ENCODE measurements at places on chromosomes 3 and 15.

DNA sequence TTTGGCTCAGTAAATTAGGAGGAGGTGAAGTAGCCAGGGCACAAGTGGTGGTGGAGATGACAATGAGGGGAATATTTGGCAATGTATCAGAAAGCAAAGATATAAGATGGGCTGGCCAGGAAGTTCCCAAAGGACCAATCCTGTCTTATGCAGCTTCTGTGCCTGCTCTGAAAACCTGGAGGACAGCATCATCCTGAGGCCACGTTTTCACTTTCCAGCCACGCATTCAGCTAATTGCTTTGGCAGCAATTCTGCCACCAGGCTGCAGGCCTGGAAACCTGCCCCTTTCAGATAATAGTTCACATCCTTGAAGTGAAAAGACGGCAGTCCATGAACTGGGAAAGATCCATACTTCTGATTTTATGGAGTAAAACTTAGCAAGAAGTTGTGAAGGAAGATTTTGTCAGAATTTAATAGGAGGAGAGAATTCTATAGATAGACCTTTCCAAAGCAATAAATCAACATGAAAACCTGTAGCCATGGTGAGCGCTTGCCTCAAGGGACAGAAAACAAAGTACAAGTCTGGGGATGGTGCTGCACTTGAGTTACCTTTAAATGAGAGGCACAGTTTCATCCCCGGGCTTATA lies 682.5 kb downstream of the GRM7 start:
- H3K27me3 ChIP-seq: no peaks in the 10 kb centered on the region
- H3K4me3 ChIP-seq: no peak overlapping the region
- no peaks in the 10 kb centered on the region for H3K4me1 ChIP-seq
- no peak for DNase-seq
- H3K27ac ChIP-seq: no peak overlapping the region

GRCh38 chr3:148911592-148911991 lies 46.5 kb downstream of the CPA3 start:
- H3K36me3 ChIP-seq: no peaks in the 10 kb centered on the region
- peaks cover 8% of the 10 kb centered on the region for H3K27me3 ChIP-seq
- no peaks in the 10 kb centered on the region for H3K4me1 ChIP-seq
- H3K4me3 ChIP-seq: no peak overlapping the region
- no peak for DNase-seq

DNA sequence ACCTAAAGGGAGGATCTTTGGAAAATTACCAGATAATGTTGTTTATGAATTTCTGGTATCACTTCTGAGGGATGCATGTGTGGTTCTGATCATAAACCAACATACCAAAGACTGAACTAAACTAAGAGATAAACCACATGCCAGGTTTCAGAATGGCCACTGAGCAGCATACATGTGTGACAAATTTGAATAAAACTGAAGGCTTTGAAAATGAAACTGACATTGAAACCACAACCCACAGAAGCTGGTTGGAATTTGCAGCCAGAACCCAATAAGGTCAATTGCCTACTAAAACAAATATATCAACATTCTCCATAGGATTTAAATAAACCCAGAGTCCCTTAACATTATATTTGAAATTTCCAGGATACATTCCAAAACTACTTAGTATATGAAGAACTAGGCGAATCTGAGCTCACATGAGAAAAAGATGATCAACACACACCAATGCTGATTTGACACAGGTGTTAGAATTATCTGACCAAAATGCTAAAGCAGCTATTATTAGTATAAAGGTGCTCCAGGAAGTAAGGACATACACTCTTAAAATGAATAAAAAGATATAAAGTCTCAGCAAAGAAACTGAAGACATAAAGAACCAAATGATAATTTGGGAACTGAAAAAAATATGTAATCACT lies 125.0 kb downstream of the ZNF280D start:
- H3K27me3 ChIP-seq: peaks cover 3% of the 10 kb centered on the region
- H3K36me3 ChIP-seq: no peaks in the 10 kb centered on the region
- peaks cover 39% of the 10 kb centered on the region for H3K4me1 ChIP-seq

DNA sequence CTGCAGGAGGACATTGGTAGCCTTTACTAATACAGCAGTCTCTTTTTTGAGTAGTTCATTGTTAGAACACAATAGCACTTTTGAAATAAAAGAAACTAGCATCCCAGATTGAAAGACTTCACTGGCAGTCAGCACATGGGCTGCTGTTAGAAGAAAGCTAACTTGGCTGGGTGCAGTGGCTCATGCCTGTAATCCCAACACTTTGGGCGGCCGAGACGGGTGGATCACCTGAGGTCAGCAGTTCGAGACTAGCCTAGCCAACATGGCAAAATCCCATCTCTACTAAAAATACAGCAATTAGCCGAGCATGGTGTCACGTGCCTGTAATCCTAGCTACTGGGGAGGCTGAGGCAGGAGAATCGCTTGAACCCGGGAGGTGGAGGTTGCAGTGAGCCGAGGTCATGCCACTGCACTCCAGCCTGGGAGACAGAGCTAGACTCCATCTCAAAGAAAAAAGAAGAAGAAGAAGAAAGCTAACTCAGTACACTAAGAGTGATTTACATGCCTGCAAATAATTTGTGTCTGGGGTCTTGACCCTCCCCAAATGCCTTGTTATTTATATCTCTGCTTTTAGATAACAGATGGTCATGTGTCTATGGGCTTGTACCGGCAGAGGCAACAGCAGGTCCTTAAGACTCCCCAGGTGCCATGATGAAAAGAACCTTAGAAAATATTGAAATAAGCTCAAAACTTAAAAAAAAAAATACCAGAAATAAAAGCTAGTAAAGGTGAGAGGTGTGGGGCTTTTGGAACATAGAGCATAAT lies 9.7 kb downstream of the TPM1 start:
- H3K27ac ChIP-seq: no peak overlapping the region
- no peak for DNase-seq
- H3K4me3 ChIP-seq: no peak overlapping the region
- H3K4me1 ChIP-seq: peaks cover 16% of the 10 kb centered on the region
- peaks cover 2% of the 10 kb centered on the region for H3K36me3 ChIP-seq
- no peaks in the 10 kb centered on the region for H3K27me3 ChIP-seq

- peak overlapping the region; percentile 99 for H3K4me3 ChIP-seq
- H3K36me3 ChIP-seq: peaks cover 48% of the 10 kb centered on the region
- DNase-seq: no peak
- peak overlapping the region; percentile 98 for H3K27ac ChIP-seq
- H3K27me3 ChIP-seq: no peaks in the 10 kb centered on the region
- H3K4me1 ChIP-seq: peaks cover 52% of the 10 kb centered on the region
Observed at GRCh38 chr3:157160658-157161424, 894 bp upstream of the CCNL1 start.

DNA sequence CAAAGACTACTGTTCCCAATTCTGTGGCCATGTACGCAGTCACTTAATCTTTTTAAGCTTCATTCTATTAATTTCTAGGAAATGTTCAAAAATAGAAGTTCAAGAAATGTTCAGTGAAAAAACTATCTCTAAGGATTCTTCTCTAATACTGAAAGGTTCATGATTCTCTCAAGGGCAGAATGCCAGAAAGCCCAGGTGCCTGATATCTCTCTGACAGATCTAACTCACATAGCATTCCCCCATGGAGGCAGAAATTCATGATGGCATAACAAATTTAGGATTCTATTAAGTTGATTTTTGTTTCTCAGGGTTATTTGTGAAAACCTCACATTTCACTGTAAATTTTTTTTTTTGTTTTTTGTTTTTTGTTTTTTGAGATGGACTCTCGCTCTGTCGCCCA lies 17.5 kb downstream of the CHRM5 start:
- H3K27me3 ChIP-seq: no peaks in the 10 kb centered on the region
- H3K27ac ChIP-seq: no peak overlapping the region
- no peak overlapping the region for H3K4me3 ChIP-seq
- no peaks in the 10 kb centered on the region for H3K4me1 ChIP-seq
- no peak for DNase-seq

GRCh38 chr15:90086868-90087268 lies 15.4 kb downstream of the IDH2 start:
- DNase-seq: peak; percentile 45
- no peak overlapping the region for H3K4me3 ChIP-seq
- H3K4me1 ChIP-seq: peaks cover 15% of the 10 kb centered on the region
- no peaks in the 10 kb centered on the region for H3K27me3 ChIP-seq
- H3K27ac ChIP-seq: no peak overlapping the region
- peaks cover 74% of the 10 kb centered on the region for H3K36me3 ChIP-seq

DNA sequence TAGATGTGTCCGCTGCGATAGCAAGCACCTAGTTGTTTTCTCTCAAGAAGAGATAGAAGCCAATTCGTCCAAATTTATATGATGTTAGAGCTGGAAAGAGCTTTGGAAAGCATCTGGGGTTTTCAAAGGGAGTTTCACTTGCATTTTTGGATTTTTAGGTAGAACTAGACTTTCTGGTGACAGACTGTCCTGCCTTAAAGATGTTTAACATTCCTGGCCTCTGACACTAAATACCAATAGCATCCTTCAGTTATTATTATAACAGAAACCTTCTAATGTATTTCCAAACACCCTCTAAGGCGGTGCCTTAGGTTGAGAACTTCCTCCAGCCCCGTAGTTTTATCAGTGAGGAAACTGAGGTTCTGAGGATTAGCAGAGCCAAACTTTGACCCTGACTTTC lies 305.3 kb downstream of the SATB1 start:
- no peak overlapping the region for H3K27ac ChIP-seq
- no peaks in the 10 kb centered on the region for H3K27me3 ChIP-seq
- no peak for DNase-seq
- H3K36me3 ChIP-seq: no peaks in the 10 kb centered on the region
- H3K4me1 ChIP-seq: no peaks in the 10 kb centered on the region

DNA sequence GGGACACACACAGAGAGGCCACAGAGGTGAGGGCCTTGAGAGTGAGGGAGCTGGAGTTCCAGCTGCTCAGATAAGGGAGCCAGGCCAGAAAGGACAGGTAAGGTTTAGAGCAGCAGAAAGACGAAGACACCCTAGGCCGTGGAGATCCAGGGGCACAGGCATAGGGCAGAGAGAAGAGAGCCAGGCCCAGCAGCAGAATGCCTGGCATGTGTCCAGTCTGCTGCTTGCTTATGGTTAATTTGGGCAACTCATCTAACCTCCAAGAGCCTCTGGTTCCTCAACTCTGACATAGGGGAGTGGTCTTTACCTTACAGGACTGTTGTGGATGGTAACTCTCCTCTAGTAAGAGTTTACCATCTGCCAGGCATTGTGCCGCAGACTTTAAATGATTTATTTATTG lies 35.9 kb downstream of the STARD5 start:
- peak overlapping the region; percentile 52 for H3K4me3 ChIP-seq
- peak overlapping the region; percentile 96 for H3K27ac ChIP-seq
- no peak for DNase-seq
- H3K4me1 ChIP-seq: peaks cover 90% of the 10 kb centered on the region

- peak overlapping the region; percentile 6 for H3K27ac ChIP-seq
- peaks cover 53% of the 10 kb centered on the region for H3K36me3 ChIP-seq
- no peak for DNase-seq
Observed at GRCh38 chr3:152405915-152406802, 137.4 kb downstream of the MBNL1 start.

DNA sequence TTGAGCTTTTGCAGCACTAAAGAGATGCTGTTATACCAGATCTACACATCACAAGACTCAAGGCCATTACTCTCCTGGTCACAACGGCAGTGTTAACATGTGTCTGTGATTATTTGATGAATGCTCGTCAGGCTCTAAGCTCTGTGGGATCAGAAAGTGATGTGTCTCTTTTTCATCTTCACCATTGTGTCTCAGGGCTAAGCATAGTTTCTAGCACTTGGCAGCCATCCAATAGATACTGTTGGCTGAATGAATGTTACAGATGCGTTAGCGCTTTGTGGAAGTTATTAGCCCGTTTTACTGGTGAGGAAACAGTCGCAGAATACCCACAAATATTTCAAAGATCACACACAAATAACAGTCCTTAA lies 1.2 kb upstream of the FAM81A start:
- no peak for DNase-seq
- peaks cover 36% of the 10 kb centered on the region for H3K4me1 ChIP-seq
- H3K27me3 ChIP-seq: peaks cover 3% of the 10 kb centered on the region
- peak overlapping the region; percentile 88 for H3K4me3 ChIP-seq
- H3K36me3 ChIP-seq: no peaks in the 10 kb centered on the region

GRCh38 chr3:151008699-151009098 lies 36.2 kb upstream of the CLRN1 start:
- peaks cover 5% of the 10 kb centered on the region for H3K27me3 ChIP-seq
- no peak overlapping the region for H3K4me3 ChIP-seq
- DNase-seq: no peak
- H3K27ac ChIP-seq: no peak overlapping the region
- H3K4me1 ChIP-seq: no peaks in the 10 kb centered on the region

- H3K27ac ChIP-seq: no peak overlapping the region
- no peak for DNase-seq
- H3K4me3 ChIP-seq: no peak overlapping the region
- no peaks in the 10 kb centered on the region for H3K4me1 ChIP-seq
- no peaks in the 10 kb centered on the region for H3K36me3 ChIP-seq
Observed at GRCh38 chr3:144556392-144556791, 584.8 kb downstream of the DIPK2A start.

- H3K4me3 ChIP-seq: no peak overlapping the region
- no peaks in the 10 kb centered on the region for H3K27me3 ChIP-seq
- H3K4me1 ChIP-seq: peaks cover 9% of the 10 kb centered on the region
- H3K36me3 ChIP-seq: peaks cover 1% of the 10 kb centered on the region
- no peak overlapping the region for H3K27ac ChIP-seq
Observed at GRCh38 chr3:107242579-107242978, 134.7 kb upstream of the CCDC54 start.

GRCh38 chr3:146928421-146929059 lies 323.4 kb upstream of the PLSCR5 start:
- no peak overlapping the region for H3K4me3 ChIP-seq
- no peak for DNase-seq
- no peak overlapping the region for H3K27ac ChIP-seq
- H3K4me1 ChIP-seq: no peaks in the 10 kb centered on the region
- no peaks in the 10 kb centered on the region for H3K27me3 ChIP-seq
- no peaks in the 10 kb centered on the region for H3K36me3 ChIP-seq

GRCh38 chr3:29465836-29466235 lies 185.0 kb downstream of the RBMS3 start:
- H3K27ac ChIP-seq: no peak overlapping the region
- no peaks in the 10 kb centered on the region for H3K4me1 ChIP-seq
- H3K4me3 ChIP-seq: no peak overlapping the region
- no peaks in the 10 kb centered on the region for H3K27me3 ChIP-seq

DNA sequence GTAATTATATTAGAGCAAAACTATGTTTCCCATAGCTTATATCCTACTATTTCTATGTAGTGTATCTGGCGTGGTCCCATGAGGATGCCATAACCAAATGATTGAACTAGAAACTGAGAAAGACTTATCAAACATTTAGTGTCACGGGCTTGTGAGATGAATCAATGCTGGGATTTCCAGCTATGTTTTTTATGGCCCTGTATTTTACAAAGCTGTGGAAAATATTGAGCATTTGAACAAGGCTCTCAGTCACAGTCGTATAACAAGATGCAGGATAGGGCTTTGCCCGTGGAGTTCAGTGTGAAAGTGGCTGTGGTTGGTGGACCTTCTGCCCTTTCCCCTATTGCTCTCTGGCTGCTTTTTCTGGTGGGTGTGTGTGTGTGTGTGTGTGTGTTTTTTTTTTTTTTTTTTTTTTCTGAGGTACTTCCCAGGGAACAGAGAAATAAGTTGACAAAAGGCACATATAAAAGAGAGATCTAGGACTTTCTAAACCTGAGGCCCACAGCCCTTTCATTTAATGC lies 60.7 kb downstream of the CACNA1D start:
- H3K4me3 ChIP-seq: peak overlapping the region; percentile 56
- DNase-seq: no peak
- peak overlapping the region; percentile 79 for H3K27ac ChIP-seq
- peaks cover 15% of the 10 kb centered on the region for H3K4me1 ChIP-seq
- no peaks in the 10 kb centered on the region for H3K27me3 ChIP-seq

GRCh38 chr3:101847328-101847727 lies 2.0 kb upstream of the NFKBIZ start:
- H3K27me3 ChIP-seq: no peaks in the 10 kb centered on the region
- peaks cover 69% of the 10 kb centered on the region for H3K36me3 ChIP-seq
- DNase-seq: no peak
